SHP77 treated with DMSO at 0.1 percent for 48 hours (cell line): ENCODE measurements at places on chromosomes 2 and 18.

GRCh38 chr2:152826581-152827279, 108.3 kb downstream of the ARL6IP6 start:
- no peak for DNase-seq

DNA sequence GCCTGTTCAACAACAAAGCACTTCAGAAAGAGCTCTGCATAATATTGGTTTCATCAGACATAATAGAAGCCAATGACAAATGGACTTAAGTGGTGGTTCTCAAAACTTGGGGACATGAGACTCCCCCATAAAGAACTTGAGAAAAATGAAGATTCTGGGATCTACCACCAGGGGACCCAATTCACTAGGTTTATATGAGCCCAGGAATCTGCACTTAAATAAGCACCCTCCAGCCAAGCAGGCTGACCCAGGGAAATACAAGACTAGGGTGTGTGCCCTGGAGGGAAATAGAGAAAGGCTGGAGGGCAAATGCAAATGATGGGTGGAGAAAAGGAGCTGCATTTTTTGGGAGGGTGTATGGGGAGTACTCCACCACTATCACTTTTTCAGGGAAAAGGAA, 52.5 kb downstream of the SATB2 start:
- no peak for DNase-seq

DNA sequence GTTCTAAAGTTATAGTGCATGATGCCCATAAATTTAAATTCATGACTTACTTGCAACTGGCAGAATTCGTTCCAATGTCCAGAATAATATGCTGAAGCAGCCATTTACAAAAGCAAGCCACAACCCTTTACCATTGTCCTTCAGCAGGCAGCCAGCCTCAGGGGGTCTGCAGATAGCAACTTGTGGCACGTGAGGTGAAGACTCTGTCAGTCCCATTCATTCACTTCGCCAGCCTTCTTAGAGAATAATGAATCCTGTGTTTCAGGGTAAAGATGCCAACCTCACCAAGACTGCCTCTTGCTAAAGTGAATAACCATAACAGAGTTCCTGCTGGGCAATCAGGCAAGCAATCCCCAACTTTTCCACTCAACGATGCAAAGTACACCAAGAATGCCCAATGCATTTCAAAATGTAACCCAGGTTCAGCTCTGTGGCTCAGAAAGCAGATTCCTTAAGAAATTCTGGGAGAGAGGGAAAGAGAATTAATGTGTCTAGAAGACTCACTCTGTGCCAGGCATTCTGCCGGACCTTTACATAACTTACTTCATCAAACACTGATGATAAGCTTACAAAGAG, 315.4 kb downstream of the NCKAP5 start:
- no peak for DNase-seq

DNA sequence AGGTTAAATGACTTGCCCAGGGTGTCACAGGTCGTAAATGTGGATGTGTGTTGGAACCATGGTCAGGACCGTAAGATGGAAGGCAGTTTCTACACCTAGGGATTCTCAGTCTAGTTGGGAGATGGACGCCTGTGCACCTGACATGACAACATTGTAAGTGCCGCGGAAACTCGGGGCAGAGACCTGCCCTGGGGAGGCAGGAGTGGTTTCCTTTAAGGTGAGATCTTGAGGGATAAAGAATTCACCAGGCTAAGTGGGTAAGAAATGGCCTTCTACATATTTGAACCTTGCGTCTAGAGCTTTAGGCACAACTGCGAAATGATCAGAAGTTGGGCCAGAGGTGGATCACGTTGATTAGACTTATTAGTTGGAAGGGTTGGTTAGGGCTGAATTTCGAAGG, 1.6 kb downstream of the DGKD start:
- no peak for DNase-seq

GRCh38 chr2:46175419-46175818, 121.8 kb upstream of the EPAS1 start:
- DNase-seq = no peak

DNA sequence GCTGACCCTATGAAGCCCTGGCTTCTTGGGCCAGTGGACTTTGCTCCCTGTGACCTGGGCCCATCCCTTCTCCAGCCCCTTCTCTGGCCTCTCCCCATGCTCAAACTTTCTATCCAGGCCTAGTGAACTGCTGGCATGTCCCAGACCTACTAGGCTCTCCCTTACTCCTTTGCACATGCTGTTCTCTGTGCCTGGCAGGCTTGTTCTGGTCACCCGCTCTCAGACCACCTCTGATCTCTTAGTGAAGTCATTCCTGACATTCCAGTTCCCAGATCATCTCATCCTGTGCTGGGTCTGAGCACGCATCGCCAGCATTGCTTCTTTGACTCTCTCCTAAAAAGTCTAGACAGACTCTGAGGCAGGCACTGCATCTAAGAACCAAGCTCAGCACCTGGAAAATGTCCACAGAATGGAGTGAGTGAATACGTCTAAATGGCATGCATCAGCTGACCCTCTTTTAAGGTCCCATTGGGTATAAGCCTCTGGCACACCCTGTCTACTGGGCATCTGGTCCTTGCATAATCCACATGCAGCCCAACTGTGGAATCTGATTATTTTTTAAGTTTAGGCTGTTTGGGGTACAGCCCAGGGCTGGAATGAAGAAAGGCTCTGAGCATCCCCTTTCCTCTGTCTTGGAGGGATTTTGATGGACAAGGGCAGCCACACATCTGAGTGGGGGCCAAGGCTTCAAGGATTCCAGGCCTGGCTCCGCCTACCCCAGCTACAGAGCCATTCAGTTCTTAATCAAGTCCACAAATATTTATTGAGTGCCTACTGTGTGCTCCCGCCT, 130.6 kb upstream of the HAAO start:
- DNase-seq = no peak

GRCh38 chr2:9950521-9951271, 797 bp upstream of the GRHL1 start:
- no peak for DNase-seq

- no peak for DNase-seq
These were observed 185.8 kb upstream of the HS6ST1 start for GRCh38 chr2:128504246-128505149.

- no peak for DNase-seq
These were observed 47.7 kb upstream of the RNU4ATAC start for GRCh38 chr2:121483021-121483420.

DNA sequence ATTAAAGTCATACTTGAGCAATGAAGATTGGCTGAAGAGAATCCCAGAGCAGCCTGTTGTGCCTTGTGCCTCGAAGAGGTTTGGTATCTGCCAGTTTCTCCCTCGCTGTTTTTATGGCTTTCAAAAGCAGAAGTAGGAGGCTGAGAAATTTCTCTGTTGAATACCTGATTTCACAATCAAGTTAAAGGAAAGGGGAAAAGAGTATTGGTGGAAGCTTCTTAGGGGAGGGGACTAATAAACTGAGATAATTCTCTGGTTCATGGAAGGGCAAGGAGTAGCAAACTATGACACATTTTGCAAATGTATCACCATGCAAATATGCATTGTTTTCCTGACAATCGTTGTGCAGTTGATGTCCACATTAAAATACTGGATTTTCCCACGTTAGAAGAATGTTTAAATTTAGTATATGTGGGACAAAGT, at the start of gene IL1B:
Gene IL1B (minus strand): TSS at position 85 of the 423 bp plus-strand sequence. CDS start 550 bp downstream, outside the sequence.
- no peak for DNase-seq

DNA sequence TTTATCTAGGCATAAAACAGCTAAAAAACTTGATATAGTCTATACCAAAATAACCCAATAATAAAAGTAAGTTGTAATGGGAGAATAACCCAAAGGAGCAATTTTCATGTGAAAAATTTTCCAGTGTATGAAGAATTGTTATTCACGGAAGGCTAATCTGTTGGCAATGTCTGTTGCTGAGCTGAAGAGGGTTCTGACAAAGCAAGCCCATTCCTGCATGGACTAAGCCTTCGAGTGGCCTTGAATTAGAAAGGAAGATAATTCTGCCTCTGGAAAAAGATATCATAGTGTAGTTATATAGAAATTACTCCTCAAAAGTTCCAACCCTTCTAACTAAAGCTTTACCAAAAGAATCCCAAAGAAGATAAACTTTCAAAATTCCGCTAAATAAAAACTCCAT, 101.5 kb downstream of the MAP2 start:
- DNase-seq = no peak

DNA sequence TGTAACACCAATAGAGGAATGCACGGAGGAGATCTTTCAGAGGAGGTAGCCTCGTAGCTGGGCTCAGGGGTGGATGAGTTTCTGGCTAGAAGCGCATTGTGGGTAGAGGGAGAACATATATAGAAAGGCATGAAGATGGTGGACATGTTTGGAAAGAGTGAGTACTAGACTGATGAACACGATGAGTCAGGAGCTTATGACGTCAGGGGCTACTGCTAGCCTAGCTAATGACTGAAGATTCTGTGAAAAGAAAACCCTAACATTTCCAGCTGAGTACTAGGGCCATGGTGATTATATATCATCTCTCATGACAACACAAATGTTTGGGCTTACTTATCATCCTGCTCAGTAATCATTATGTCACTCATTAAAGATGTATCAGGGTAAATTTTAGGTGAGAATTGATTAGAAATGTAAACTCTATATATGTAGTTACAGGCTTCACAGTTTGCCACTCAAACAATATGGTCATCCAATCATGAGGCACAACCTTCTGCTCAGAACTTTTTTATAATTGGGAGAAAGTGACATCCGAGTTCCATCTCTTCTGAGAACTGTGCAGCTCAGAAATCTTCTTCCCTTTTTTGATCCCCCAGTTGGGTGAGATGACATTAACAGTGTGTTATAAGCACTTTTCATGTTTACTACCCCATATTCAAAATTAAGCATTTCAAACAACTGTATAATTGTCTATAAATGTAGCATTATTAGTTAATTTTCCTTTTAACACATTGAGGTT, 22.2 kb upstream of the IL1RN start:
- no peak for DNase-seq

- DNase-seq = no peak
These were observed 23.1 kb downstream of the LRRFIP1 start for GRCh38 chr2:237650455-237650850.

DNA sequence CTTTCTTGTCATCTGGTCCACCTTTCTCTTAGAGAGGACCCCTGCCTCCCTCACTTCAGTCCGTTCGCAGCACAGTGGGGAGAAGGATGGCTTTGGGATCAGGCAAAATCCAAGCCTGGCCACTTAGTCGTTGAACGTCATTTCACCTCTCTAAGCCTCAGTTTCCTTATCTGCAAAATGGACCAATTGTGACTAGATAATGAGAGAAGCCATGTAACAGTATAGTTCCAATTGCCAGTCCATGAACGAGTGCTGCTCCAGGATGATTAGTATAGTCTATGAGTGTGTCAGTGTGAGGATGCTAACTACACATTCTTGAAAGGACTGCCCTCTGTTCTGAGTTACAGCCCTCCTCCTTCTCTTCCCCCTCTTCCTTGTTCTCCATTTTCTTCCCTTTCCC, 1.1 kb downstream of the INHA start:
- DNase-seq = no peak

- peak; percentile 57 for DNase-seq
These were observed 7.8 kb downstream of the CCDC85A start for GRCh38 chr2:56191617-56192016.

DNA sequence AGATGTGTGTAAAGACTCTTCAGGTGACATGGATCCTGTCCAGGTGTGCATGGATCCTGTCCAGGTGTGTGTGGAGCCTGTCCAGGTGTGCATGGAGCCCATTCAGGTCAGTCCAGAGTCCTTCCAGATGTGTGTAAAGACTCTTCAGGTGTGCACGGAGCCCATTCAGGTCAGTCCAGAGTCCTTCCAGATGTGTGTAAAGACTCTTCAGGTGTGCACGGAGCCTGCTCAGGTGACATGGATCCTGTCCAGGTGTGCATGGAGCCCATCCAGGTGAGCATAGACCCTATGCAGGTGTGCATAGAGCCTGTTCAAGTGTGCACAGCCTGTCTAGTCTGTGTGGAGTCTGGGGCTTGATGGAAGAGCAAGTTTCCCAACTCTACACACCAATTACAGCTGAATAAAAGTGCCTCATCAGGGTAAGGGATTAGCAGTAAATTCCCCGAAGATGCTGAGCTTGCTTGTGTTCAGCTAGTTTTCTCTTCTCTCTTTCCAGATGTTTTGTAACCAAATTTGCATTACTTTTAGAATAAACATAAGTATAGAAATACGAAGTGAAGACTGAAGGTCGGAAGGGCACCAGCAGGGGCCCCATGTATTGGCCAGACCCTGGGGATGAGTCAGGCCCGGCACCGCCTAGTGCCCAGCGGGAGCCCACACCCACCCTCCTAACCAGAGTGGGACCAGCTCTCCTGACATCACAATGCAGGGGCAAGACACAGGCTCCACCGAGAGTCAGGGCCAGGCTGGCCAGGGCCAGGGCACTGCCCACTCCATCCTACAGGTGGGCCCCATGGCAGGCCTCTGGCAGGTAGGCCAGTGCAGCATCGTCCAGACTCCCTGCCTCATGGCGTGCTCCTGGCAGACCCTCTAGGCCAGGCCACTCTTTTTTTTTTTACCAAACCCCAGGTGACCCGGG, 38.6 kb upstream of the GPC1 start:
- no peak for DNase-seq

GRCh38 chr2:216082805-216083204, 1.1 kb downstream of the TMEM169 start:
- DNase-seq = no peak

DNA sequence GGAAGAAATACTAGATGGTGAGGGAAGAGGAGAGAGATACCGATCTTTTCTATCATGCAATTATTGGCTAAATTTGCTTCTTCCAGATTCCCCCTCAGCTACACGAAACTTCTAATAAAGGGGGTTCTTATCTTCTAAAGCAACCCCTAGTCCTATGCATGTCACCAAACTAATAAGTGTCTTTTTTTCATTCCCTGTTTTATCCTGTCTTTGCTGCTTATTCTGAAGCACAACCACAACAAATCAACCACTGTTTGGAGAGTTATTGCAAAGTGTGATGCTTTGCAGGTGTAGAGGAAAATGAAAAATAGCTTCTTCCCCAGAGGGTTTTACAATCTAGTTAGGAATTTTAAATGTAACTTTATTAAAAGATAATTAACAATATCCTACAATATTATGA, 60.8 kb downstream of the EML4 start:
- DNase-seq = no peak

DNA sequence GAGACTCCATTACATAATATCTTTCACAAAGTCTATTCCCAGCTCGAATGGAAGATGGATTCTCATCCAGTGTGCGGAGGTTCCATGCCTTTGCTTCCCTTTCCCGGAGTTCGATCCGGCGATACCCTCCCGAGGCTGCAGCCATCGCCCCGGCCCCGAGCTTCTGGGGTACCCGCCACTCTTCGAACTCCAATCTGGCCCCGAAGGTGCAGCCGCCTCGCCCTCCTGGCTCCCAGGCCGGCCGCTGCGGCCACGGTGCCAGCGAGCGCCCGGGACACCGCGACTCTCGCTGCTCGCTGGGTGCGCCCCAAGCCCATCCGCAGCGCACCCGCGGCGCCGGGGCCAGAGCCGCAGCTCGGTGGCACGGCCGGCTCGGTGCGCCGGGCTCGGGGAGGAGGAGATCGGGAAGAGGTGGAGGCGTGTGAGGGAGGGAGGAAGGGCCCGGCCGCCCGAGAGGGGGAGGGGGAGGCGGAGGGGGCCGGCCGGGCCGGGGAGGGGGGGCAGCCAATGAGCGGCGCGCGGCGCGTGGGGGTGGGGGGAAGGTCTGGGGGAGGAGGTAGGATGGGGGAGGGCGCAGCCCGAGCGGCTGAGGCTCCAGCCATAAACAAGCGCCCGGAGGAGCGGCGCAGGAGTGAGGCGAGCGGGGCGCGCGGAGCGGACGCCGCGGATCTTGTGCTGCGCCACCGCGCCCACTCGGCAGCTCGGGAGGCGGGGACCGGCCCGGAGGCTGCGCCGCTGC, at the start of gene CRIM1:
Gene CRIM1 (plus strand): TSS at position 628 of the 739 bp plus-strand sequence. CDS start 515 bp downstream, outside the sequence.
- no peak for DNase-seq

GRCh38 chr18:28030458-28030857, 146.5 kb downstream of the CDH2 start:
- DNase-seq = no peak

GRCh38 chr18:75656035-75656434, 228.5 kb upstream of the SMIM21 start:
- DNase-seq = no peak
